Left renal cortex interstitium (tissue), 4 donors: ENCODE measurements at places on chromosomes 4 and X. TPM values are rescaled to one million over a fixed set of nuclear protein-coding genes. Genes with fewer than 3 reads are reported as not detected.

The RIBC1 gene
- 4.1 TPM for polyA plus RNA-seq

The MPP1 gene
- 28.4 TPM for polyA plus RNA-seq

The GAGE13 gene
- not detected for polyA plus RNA-seq

The CT45A5 gene
- not detected for polyA plus RNA-seq

The FIP1L1 gene
- 106 TPM for polyA plus RNA-seq

The CC2D2A gene
- polyA plus RNA-seq, result 51.0 TPM

The NOX1 gene
- 0.95 TPM for polyA plus RNA-seq

The SOD3 gene
- polyA plus RNA-seq, result 10.8 TPM

The PPEF2 gene
- polyA plus RNA-seq, result not detected
